GM19239 (cell line): ENCODE measurements at places on chromosomes 16 and 17.

- DNase-seq: no peak
Measured at GRCh38 chr17:38600416-38600815, 5.3 kb downstream of the SRCIN1 start.

DNA sequence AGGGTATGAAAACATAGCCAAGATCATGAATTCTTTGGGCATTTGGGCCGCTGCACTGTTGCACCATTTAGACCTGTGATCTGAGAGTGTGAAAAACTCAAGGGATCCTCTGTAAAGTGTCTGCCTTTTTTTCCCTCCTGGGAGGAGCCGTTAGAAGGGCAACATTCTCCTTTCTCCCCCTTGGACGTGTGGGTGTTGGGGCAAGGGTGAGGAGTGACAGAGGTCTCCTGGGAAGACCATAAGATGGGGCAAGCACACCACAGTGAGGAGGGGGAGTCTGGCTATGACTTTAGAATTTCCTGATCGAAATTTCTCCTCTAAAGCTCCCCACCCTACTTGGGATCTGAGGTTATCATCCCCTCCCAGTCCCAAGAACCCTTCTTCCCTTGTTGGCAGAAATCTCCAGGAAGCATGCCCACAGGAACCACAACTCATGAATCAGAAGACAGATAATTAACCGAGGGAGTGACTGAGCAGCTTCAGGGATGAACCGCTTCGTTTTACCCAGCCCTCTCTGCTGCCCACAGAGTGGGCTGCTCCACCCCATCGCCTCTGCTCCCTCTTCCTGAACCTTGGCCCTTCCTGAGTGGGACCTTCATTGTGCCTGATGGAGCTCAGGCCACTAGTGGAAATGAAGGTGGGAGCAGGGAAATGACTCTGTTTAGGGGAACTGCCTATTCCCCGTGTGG, 4.2 kb downstream of the ITGB3 start:
- no peak for DNase-seq

- DNase-seq: no peak
Measured at GRCh38 chr17:38709864-38710603, 5.0 kb downstream of the MLLT6 start.

- no peak for DNase-seq
Measured at GRCh38 chr17:35666967-35667532, 64.4 kb upstream of the RASL10B start.

DNA sequence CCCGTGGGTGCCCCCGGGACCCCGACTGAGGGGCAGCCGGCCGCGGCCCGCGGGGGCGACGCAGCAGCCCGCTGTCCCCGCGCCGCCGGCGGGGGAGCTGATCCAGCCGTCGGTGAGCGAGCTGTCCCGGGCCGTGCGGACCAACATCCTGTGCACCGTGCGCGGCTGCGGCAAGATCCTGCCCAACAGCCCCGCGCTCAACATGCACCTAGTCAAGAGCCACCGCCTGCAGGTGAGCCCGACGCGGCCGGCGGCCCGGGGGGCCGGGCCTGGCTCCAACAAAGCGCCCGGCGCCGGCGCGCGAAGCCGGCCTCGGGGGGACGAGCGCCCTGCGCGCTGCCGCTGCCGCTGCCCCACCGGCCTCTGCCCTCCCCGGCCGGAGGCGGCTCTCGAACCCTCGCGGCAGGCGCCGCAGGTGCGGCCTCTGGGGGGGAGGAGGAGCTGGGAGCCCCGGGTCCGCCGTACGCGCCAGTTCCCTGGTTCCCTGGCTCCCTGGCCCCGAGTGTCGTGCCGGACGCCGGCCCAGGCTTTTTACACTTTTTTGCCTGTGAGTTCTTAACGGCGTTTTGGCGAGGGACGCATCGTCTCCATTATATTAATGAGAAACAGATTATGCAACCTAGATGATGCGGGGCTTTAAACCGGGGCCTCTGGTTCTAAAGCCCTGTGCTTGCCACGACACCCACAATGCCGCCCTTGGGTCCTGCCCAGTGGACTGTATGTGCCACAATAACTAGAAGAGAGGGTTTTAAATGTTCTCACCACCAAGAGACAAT, 521 bp downstream of the ATMIN start:
- peak; percentile 57 for DNase-seq

GRCh38 chr17:45172541-45173286, 11.0 kb downstream of the HEXIM2 start:
- DNase-seq: peak; percentile 46

GRCh38 chr17:62750631-62751051, 57.5 kb downstream of the MARCHF10 start:
- no peak for DNase-seq
